ENCODE measurements at places on chromosomes 1 and 21.

- DNase-seq = no peak
Observed at GRCh38 chr1:209029737-209030136, 553.8 kb upstream of the CAMK1G start.

DNA sequence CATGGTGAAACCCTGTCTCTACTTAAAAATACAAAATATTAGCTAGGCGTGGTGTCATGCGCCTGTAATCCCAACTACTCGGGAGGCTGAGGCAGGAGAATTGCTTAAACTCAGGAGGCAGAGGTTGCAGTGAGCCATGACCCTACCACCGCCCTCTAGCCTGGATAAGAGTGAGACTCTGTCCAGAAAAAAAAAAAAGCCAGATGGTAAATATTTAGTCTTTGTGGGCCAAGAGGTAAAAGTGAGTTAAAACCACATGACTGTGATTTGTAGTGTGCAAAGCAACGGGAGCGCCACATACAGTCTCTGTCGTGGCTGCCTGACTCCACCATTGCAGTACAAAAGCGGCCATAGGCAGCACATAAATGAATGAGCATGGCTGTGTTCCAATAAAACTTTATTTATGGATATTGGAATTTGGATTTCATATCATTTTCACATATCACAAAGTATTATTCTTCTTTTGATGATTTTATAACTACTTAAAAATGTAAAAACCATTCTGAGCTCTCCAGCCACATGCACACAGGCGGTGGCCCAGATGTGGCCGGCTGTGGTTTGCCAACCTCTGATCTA, 51.8 kb upstream of the CASZ1 start:
- DNase-seq = no peak

DNA sequence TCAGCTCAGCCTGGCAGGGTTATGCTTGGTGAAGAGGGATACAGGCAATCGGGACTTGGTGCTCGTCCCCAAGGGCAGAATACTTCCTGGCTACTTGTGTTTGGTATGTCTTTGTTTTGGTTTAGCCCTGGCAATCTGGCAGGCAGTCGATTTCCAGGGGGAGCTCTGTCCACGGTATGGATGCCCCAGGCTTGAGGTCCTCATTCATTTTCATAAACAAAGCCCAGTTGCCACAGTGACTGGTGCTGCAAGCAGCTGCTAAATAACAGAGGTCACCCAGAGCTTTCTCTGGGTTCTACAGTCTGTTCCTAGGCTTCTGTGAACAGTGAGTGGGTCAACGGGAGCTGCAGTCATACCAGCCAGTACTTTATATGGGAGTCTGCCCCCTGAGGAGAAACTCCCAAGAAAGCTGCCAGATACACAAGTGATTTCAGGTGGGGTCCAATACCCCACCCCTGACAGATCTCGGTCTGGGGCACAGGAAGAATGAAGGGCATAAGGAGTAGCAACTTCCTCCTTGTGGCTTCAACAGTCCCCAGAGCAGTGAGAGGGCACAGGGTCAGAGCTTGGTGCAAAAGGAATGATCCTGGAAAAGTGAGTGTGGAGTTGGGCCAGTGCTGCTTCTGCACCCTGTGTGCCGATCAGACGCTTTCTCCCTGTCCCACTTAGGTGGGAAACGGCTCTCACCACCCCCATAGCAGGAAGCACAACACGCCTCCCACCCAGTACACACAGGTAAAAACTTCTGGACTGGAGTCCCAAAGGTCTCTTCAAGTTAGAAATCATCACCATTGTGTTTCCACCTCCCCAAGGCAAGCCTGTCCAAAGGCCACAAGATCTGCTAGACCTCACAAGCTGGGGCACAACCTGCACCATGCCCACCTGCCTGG, 55.5 kb downstream of the TGFBR3 start:
- DNase-seq = peak; percentile 87

DNA sequence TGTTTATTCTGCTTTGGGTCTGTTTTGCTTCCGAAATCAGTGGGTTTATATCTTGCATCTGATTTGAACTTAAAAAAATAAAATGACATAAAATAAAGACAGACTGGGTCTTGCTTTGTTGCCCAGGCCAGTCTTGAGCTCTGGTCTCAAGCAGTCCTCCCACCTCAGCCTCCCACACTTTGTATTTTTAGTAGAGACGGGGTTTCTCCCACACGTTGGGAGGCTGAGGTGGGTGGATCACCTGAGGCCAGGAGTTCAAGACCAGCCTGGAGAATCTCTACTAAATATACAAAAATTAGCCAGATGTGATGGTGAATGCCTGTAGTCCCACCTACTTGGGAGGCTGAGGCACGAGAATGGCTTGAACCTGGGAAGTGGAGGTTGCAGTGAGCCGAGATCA, 5.9 kb downstream of the ZYG11A start:
- DNase-seq = no peak

DNA sequence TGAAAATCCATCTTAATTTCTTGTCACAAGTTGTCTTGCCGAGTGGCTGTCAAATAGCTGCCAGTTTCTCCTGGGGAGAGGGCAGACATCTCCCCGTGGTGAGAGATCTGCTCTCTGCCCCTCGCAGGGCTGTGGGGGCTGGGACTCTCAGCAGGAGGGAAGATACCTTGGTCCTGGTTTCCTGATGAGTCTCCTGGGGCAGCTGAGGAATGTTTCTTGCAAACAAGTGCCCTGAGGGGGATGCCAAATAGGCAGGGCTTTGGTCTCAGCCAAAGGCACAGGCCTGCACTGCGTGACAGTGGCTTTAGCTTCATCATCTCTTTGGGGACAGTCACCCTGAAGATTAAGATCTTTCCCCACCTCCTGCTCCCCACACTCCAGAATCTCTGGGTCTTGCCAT, 40.9 kb downstream of the SYT6 start:
- no peak for DNase-seq
